ENCODE measurements at places on chromosomes 5 and 9.
A peak's percentile ranks its signal among the peaks of the same experiment; 100 is the strongest.

DNA sequence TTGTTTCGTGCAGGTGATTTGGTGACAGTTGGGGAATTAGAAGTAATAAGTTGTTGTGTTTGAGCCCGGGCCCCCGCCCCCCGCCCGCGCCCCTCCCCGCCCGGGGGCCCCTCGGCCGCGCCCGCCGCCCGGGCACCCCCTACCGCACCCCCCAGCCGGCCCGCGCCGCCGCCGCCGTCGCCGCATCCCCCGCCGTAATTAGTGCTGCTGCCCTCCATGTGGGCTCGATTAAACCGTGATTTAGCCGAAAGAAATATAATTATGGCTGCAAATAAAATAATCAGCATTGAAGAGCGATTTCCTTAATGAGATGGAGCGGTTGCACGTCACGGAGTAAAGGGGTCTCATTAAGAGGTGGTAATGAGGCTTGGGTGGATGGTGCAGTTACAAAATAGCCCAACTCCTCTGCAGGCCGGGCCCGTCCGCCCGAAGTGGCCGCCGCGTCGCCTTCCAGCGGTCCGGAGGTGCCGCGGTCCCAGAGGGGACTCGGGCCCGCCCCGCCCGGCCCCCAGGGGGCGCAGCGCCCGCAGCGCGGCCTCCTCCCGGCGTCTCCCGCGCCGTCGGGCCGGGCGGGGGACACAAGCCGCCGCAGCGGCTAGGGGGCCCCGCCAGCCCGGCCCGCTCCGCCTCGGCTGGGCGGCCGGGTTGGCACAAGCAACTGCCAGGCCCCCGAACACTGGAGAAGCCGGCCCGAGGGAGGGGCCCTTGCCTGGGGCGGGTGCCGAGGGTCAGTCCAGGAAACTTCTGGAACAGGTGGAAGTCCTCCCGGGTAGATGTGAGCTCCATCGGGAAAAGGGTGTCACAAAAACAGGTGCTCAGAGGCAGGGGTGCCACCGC lies 6.9 kb upstream of the OTP start:
- peak; percentile 59 for DNase-seq

DNA sequence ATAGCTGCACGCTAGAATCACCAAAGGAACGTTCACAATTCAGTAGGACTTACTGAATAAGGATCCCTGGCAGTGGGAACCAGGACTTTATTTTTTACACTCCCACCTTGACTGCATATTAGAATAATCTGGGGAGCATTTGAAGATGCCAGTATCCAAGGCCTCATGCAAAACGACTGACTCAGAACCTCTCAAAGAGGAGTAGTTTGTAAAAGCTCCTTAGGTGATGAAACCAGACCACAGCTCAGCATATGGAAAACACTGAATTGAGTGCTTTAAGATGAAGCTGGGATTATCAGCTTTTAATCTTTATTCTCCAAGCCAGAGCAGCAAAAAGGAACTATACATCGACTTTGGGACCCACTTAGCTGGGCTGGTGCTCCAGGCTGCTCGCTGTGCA lies 288.3 kb downstream of the MLLT3 start:
- DNase-seq: no peak

GRCh38 chr9:37187292-37187691 lies 66.9 kb downstream of the ZCCHC7 start:
- DNase-seq: no peak

GRCh38 chr5:31221001-31221400 lies 27.5 kb downstream of the CDH6 start:
- no peak for DNase-seq

GRCh38 chr9:113483676-113484257 lies 20.2 kb downstream of the RGS3 start:
- DNase-seq: no peak

DNA sequence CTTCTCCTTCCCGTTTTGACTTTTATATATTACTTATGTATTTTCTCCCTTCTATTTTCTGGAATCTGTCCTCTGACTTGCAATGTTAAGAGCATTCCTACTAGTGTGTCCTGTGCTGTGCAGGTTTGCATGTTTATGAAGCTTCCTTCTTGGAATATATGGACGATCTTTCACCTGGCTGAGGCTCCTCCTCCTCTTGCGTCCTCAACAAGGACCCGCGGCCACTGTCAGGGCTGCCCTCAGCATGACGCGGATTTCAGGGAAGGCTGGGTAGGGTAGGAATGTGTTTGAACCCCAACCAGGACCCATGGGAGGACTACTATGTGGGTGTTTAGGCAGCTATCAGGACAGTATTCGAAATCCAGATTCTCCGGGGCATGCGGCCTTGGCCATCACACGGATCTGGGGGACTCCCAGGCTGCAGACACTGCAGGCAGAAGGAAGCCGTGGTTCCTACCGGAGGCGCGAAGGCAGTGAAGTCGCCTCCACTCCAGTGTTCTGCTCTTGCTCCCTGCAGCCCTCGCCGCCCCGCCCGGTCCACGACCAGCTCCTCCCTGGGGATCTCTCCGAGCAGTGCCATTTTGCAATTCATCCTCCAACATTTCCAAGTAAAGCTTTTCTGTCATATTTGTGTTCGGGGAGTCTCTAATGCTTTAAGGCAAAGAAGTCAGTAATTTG lies 37.0 kb upstream of the OSMR start:
- no peak for DNase-seq

GRCh38 chr5:63878788-63879187 lies 83.5 kb downstream of the HTR1A start:
- no peak for DNase-seq

Measured in erythroblast (primary cell).